ENCODE measurements at places on chromosomes 6 and 20. TPM values are rescaled to one million over a fixed set of nuclear protein-coding genes. Genes with fewer than 3 reads are reported as not detected.

GRCh38 chr6:15517600-15517999 is 145.2 kb downstream of the DTNBP1 start:
- DNase-seq, result no peak

Gene C20orf96
- polyA plus RNA-seq, result 3.9 TPM

Gene SLC17A2
- not detected for polyA plus RNA-seq

DNA sequence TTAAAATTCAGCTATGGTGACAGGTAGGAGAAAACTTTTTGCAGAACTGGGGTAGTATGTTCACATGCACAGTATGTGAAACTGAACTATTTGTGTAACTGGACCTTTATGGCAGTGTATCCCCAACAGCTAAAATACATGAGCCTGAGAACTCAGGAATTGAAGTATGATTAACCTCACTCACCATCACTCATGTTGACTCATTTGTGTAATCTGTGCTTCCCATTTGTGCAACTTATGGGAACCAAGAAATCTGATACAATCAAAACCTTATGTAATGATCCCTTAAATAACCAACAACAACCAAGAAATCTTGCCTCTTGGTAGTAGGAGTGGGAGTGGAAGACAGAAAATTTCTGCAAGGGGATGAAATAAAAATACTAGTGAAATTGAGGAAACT is 674.9 kb downstream of the HDGFL1 start:
- DNase-seq, result no peak

GRCh38 chr6:119205911-119206618 is 127.6 kb upstream of the FAM184A start:
- no peak for DNase-seq

DNA sequence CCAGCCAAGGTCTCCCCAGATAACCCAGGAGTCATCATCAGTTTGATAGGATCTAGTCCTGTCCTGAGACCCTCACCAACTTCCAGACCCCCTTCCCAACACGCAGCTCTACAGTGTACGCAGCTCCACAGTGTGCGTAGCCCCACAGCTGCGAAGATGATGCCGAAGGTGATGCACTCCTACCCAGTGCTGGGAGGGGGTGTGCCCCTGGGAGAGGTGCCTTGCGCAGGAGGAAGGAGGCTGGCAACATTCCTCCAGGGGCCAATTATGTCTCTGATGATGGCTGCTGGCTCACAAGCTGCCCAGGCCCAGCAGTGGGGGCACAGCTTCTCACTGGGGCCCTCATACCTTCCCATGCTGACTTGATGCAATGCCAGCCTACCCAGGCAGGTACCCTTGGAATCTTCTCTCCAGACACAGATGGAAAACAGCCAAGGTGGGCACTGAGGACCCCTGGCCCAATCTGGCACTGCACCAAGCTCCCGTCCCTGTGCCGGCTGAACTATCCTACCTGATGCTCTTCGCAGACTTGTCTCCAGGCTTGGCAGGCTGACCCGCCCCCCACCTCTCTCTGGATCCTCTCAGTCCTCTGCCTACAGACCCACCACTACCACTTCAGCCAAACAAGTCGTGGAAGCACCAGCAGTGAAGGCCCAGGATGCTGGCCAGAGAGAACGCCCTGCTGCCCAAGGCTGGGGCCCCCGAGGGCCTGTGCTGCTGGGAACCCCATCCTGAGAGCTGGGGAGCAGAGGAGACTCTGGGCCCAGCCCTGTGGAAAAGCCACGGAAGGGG is 1.4 kb downstream of the ZNF512B start:
- no peak for DNase-seq

DNA sequence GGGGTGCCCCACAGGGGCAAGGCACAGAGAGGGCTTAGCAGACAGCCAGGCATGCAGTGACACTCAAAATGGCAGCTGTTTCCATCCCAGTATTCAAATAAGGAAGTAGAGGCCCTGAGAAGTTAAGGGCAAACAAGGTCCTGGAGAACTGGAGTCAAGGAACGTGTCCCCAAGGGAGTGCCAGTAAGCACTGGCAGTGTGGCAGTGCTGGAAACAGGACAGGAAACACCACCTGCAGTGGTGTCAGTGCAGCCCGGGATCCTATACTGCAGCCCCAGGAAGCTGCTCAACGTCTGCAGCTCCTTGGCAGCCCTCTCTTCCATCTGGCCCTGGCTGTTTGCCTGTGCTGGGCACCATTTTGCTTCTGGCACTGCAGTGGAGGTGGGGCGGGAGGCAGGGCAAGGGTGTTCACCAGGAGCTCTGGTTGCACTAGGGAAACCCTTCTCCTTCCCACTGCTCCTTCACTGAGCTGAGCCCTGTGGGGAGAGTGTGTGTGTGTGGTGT is 56.3 kb downstream of the EDN3 start:
- DNase-seq, result no peak

- DNase-seq, result no peak
Measured at GRCh38 chr20:24989162-24989561, 3.4 kb downstream of the APMAP start.

Gene FAM83B
- 0.92 TPM for polyA plus RNA-seq

GRCh38 chr6:53433261-53433950 is 84.7 kb upstream of the ELOVL5 start:
- no peak for DNase-seq

- DNase-seq, result no peak
Measured at GRCh38 chr6:44775121-44775520, 387.6 kb downstream of the CDC5L start.

Gene EEF1A2
- 4.6 TPM for polyA plus RNA-seq

DNA sequence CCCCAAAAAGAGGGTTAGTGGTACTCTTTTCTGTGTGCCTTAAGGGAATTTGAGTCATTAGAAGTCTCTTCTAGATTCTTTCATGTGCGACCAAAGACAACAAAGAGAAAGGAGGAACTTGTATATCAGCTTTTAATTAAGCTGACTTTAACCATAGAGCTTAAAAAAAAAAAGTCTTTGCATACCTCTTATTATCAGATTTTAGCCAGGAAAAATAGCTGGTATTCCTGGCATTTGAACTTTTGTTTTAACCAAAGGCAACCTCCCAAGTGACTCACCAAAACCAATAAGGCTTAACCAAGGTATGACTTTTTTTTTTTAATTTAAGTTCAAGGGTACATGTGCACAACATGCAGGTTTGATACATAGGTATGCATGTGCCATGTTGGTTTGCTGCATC is 375.0 kb downstream of the CDC5L start:
- no peak for DNase-seq

DNA sequence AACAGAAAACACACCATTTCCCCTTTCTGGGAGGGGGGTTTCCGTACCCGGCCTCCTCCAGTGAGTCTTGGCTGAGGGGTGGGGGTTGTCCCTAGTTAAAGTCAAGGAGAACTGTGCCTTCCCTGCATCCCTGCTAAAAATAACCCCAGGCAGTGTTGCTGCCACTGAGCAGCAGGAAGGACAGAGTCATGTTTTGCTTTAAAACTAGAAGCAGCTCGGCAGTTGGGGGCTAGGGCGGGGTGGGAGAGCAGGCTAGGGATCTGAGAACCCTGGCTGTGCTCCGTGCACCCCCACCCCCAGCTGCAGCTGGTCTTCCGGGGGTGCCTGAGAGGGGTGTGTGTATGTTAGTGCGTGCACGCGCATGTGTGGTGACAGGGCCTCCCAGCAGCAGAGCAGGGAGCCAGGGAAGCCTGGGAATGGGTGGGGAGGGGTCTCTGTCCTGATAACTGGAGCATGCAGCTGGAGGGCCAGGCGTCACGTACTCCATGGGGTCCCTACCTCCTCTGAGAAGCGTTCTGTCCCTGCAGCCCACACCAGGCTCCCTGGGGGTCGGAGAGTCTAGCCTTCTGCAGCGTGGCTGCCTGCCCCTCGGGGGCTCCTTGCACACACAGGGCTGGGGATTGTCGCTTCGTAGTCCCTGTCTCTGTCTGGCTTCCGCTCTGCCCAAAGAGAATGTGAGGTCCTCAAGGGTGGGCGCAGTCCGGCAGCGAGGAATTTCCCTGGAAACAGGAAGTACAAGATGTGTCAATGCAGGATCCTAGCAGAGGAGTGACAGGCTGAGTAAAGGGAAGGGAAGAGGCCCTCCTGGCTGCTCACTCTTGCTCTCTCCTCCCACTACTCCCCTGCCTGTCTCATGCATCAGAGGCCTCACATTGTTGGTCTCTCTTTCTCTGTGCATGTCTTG is 16.8 kb upstream of the ARMC12 start:
- peak; percentile 88 for DNase-seq

GRCh38 chr6:494394-494793 is 102.8 kb downstream of the IRF4 start:
- DNase-seq, result no peak

Gene HRH3
- polyA plus RNA-seq, result not detected

DNA sequence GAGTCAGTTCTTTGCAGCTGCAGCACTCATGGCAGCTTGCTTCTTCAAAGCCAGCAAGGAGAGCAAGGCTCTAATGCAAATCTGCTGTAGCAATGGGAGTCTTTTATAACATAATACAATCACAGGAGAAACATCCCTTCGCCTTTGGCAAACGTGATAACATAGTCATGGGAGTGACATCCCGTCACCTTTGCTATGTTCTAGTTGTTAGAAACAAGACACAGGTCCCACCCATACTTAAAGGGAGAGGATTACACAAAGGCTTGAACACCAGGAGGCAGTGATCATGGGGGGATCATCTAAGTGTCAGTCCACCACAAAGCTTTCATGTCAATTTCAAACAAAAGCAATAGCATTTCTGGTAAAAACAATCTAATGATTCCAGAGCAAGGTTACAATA is 40.1 kb upstream of the PHACTR2 start:
- DNase-seq, result no peak

DNA sequence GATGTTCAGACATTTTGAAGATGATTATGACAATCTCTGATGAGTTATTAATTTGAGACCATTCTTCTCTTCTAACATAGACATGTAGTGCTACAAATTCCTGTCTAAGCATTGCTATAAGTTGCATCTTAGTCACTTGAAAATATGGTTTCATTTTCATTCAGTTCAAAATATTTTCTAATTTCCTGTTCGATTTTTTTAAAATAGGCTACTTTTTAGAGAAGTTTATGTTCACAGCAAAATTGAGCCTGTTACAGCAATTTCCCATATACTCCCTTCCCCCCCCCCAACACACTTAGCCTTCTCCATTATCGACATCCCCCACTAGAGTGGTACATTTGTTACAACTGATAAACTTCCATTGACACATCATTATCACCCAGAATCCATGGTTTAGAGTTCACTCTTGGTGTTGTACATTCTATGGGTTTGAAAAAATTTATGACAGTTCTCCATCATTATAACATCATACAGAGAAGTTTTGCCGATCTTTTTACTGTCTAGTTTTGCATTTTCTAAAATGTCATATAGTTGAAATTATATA is 31.2 kb downstream of the PLAGL1 start:
- no peak for DNase-seq

Gene AIF1
- 28.2 TPM for polyA plus RNA-seq

Gene CALHM4
- not detected for polyA plus RNA-seq

DNA sequence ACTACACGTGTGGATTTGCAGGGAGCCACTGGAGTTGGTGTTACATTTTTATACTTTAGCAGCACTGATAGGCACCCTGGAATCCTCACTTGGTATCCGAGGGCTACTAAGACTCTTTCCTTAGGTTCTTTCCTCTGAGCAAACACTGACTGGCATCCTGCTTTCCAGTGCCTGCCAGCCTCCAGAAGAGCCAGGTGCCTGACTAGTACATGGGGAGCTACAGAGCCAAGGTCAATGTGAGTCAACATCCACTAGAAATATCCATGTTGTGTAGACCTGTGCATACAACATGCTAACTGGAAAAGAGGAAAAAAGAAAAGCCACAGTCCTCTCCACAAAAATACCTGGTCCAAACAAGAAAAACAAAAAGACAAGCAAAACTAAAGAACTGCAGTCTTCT is 5.9 kb downstream of the TUBB1 start:
- DNase-seq, result no peak

DNA sequence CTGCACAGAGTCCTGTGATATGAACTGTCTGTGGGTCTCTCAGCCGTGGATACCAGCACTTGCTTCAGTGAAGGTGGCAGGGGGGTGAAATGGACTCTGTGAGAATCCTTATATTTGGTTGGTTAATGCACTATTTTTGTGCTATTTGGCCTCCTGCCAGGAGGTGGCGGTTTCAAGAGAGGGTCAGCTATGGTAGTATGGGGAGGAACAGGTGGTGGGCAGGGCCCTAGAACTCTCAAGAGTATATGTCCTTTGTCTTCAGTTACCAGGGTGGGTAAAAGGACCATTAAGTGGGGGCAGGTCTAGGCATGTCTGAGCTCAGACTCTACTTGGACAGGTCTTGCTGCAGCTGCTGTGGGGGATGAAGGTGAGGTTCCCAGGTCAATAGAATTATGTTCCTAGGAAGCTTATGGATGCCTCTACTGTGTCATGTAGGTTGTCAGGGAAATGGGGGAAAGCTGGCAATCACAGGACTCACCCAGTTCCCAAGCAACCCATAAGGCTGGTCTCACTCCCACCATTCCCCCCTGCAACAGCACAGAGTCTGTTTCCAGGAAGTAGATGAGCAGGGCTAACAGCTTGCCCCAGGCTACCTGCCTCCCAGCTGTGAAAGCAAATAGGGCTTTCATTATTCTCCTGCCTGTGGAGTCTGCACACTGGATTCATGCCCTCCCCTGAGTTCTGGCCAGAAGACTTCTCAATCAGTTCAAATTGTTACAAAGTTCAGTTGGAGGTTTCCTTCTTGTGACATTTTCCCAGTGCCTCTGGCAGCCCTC is 56.8 kb upstream of the PHIP start:
- DNase-seq, result no peak

DNA sequence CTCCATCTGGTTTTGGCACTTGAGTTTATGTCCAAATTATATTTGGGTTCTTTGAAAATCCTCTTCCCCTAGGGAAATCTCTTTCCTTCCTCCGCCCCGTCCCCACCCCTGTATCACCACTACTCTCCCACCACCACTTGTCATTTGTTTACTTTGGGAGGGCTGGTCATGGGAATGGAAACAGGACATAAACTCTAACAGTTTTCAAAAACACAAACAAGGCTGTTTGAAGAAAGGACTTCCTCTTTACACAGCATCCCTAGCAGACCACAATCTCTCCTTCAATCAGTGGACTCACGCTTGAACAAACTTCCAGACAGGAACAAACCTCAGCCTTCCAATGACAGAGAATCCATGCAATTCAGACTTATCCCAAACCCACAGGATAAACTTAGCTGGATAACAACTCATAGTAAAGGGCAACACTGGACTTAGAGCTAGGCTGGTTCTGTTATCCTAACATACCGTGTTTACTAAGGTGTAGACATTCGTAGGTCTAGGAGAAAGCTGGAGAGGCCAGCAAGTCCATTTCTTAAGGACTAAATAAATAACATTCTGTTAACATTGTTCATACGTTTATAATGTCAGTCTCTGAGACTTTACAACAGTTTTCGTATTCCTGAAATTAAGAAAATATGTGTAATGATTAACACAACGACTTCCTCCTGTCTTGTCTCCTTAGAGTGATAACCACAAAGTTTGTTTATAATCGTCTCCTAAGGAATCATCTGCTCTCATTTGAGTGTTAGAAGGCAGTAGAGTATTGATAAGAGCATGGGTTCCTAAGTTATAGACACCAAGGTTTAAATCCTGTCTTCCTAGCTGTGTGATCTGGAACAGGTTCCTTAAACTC is 44.1 kb upstream of the CTAGE9 start:
- DNase-seq, result no peak

GRCh38 chr20:3115190-3116107 is 30.9 kb upstream of the AVP start:
- peak; percentile 76 for DNase-seq

- DNase-seq, result no peak
Measured at GRCh38 chr6:28695715-28696114, 170.0 kb downstream of the GPX5 start.

All from stomach (tissue), 19 donors.